ENCODE measurements at places on chromosomes 13 and 19.

GRCh38 chr19:18496980-18497256 is 25.0 kb downstream of the ELL start:
- no peak for DNase-seq

- DNase-seq, result no peak
Measured at GRCh38 chr13:25616674-25617073, 244.9 kb downstream of the ATP8A2 start.

GRCh38 chr13:106772006-106772601 is 204.2 kb upstream of the ARGLU1 start:
- DNase-seq, result no peak

DNA sequence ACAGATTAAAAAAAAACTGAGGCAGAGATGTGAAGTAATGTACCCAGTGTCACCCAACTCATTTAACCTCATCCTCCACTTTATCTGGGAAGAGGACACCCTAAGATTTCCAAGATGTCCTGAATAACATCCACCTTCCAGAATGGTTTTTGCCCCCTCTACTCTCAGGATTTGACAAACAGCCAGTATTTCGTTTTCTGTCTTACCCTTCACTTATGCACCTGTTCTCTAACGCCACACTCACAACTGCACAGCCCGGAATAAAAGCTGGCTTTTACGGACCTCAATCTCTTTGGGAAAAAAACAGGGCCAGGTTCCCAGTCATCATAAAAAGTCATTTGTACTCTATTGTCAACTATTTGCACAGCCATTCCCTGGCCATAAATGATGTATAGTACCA is 21.2 kb upstream of the CEACAM6 start:
- DNase-seq, result no peak

GRCh38 chr19:1453525-1454364 is 3.8 kb downstream of the APC2 start:
- DNase-seq, result peak; percentile 63

Data from H9 (cell line).